ENCODE measurements at places on chromosomes 7 and 10.

- DNase-seq = no peak
Observed at GRCh38 chr7:2092279-2092678, 140.5 kb downstream of the MAD1L1 start.

GRCh38 chr7:81929386-81929785, 159.5 kb upstream of the HGF start:
- DNase-seq = no peak

GRCh38 chr10:111885046-111885445, 298.5 kb downstream of the GPAM start:
- no peak for DNase-seq

DNA sequence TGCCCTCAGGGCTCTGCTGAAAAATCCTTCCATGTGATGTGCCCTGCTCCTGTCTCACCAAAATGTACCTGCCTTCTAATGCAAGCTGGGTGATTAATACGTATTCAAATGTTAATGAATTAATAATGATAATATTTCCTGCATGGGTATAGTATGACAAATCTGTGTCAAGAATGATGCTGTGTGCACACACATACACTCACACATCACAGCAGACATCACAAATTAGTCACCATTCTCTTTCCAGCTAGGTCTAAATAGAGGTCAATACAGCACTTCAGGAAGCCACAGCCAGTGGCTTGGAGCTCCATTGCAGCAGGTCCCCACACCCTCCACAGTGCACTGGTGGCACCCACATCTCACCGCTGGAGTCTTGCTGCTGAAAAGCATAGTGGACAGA, 681.2 kb upstream of the NRP1 start:
- DNase-seq = no peak

GRCh38 chr7:42400211-42400772, 163.3 kb upstream of the GLI3 start:
- DNase-seq = no peak

- no peak for DNase-seq
Observed at GRCh38 chr7:9201928-9202327, 768.5 kb downstream of the NXPH1 start.

DNA sequence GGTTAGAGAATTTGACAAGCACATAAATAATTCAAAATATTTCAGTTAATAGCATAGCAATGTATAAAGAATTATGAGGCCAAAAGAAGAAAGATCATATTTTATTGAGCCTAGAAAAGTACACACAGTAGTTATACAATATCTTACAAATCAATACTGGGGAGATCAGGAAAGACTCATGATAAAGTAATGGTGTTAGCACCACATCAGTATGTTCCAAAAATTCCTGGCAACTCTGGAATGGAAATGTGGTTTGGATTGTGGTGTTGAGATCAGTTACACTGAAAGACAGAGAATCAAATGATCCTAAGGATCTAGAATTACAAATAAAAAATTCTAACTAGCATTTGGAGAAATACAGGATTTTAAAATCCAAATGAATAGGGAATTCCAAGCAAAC, 420.5 kb upstream of the CNTNAP2 start:
- DNase-seq = no peak

GRCh38 chr10:76177936-76178335, 746.5 kb downstream of the LRMDA start:
- DNase-seq = no peak
